ENCODE measurements at places on chromosomes 6 and 20.
A peak's percentile ranks its signal among the peaks of the same experiment; 100 is the strongest.

GRCh38 chr20:1945134-1945618 lies 48.7 kb downstream of the PDYN start:
- no peak for DNase-seq

GRCh38 chr20:8284902-8285301 lies 152.8 kb downstream of the PLCB1 start:
- DNase-seq: no peak

GRCh38 chr6:151300267-151300991 lies 60.7 kb downstream of the AKAP12 start:
- no peak for DNase-seq

GRCh38 chr6:137821491-137821890 lies 45.6 kb upstream of the TNFAIP3 start:
- DNase-seq: no peak

DNA sequence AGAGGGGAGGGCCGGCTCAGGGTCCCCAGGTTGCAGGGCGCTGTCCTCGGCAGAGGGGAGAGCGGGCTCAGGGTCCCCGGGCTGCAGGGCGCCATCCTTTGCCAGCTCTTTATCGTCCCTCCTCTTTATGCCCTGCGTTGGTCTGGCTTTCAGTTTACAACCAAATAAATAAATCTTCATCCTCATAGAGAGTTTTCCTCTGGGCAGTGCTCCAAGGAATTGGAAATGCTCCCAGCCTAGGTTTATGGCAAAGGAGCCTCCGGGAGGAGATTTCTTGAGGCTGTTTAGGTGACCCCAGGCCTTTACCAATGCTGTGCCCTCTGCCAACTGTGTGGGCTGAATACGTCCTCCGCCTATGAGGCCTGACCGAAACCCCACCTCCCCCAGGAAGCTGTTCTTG lies 60.2 kb downstream of the CHMP4B start:
- no peak for DNase-seq

GRCh38 chr20:53643031-53643832 lies 49.6 kb upstream of the ZNF217 start:
- peak; percentile 68 for DNase-seq

DNA sequence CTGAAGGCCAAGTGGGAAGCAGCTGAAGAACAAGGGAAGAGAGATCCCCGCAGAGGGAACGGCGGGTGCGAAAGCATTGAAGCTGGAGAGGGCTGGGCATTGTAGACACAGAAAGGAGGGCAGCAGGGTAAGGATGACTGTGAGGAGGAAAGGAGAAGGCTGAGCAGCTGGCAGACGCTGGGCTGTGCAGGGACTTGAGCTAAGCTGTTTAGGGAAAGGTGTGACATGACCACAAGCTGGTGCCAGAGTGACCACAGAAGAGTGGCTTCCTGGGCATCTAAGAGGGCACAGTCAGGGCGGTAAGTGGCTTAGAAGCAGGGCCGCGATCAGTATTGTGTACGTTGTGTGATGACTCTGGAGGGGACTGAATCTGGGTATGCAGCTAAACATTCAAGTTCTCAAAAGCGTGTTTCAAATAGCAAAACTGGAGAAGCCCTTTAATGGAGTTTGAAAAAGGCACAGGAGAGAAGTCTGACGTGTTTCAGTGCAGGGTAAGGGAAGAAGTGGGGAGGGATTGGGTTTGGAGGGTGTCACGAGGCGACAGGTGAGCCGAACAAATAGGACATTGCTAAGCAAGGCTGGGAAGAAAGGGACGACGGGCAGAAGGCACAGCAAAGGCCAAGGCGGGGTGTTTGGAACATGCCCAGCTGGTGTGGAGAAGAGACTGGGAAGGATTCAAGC lies 46.1 kb upstream of the ARFGEF2 start:
- no peak for DNase-seq

DNA sequence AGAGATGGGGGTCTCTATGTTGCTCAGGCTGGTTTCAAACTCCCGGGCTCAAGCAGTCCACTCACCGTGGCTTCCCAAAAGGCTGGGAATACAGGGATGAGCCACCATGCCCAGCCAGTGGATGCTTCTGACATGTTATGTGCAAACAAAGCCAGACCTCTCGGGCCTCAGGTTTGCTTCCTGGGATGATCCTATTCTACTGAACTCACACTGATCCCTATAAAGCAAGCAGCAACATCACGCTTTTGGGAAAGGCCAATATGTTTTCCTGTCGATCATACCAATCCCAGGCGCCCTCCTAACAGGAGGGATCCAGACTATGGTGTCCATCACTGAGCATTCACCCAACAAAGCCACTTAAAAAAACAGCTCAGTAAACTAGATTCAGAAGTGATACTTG lies 60.2 kb downstream of the CSE1L start:
- DNase-seq: no peak

- DNase-seq: no peak
These were observed 64.5 kb downstream of the THBS2 start for GRCh38 chr6:169189182-169189581.

GRCh38 chr6:149477544-149477943 lies 7.3 kb downstream of the ZC3H12D start:
- no peak for DNase-seq
